ENCODE measurements at places on chromosomes 4 and X. TPM values are rescaled to one million over a fixed set of nuclear protein-coding genes. Genes with fewer than 3 reads are reported as not detected.

DNA sequence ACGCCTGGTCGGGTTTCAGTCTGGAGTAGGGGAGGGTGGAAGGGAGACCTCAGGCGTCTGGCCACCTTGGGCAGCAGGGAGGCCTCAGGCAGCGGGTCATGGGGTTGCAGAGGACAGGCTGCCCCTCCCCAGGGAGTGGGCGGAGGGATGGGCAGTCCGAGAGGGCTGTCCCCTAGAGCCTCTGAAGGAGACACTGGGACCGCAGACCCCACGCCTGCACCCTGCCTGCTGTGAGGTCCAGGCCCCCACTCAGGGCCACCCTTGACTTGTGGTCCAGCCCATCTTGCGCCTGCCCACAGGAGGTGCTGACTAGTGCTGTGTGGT, 16.5 kb downstream of the FGFRL1 start:
- no peak for DNase-seq

DNA sequence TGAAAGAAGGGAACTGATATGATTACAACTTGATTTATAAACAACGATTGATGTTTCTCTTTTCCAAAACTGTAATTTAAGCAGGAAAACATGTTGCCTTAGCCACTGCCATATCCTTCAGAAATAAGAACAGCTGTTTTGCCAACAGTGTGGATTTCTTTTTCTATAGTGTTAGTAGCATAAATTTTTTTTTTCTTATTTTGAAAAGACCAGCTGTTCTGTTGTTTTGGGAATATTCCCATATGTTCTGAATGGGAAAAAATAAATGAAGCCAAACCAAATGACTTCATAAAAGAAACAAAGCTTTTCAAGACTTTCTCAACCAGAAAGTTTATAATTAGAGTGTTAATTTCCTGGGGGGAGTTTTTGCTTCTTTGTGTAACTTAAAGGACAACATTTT, 83.9 kb upstream of the ARHGAP24 start:
- no peak for DNase-seq

DNA sequence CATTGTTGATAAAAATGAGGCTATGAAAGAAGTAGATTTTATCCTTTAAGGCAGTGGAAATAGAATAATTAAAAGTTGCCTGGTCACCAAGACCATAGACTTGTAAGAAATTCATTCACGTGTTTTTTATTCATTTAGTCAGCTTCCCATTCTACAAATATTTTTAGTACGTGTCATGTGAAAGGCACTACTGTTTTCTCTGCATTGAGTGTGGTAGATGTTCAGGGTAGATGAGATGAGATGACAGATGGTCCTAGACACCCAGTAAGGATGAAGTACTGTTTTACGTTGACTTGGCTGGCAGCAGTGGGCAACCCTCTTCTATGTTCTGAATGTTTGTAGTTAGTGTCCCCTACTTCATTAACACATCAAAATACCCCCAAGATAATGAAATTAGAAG, 228.1 kb downstream of the ARHGAP24 start:
- DNase-seq, result no peak

- no peak for DNase-seq
Observed at GRCh38 chrX:14916017-14916674, 42.9 kb downstream of the MOSPD2 start.

DNA sequence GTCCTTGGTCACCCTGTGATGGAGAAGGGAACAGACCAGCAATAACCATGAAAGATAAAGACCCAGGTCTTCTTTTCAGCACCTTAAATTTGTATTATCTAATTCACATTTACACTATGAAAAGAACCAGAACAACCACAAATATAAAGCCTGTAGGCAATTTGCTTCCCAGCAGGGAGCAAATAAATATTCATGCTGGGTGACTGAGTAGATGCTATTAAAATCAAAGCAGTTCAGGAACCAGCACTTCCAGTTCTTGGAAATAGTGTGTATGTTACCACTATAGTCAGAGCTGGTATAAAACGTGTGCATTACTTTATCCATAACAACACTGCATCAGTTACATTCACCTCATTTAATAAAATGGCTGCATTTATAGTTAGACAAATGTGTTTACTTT, 177.8 kb upstream of the ETNPPL start:
- no peak for DNase-seq

- no peak for DNase-seq
Observed at GRCh38 chrX:13432414-13433297, 112.8 kb upstream of the ATXN3L start.

Gene GAGE1
- total RNA-seq, result not detected

Gene ETDB
- not detected for total RNA-seq

GRCh38 chr4:76892601-76893000, 5.3 kb downstream of the SOWAHB start:
- DNase-seq, result no peak

DNA sequence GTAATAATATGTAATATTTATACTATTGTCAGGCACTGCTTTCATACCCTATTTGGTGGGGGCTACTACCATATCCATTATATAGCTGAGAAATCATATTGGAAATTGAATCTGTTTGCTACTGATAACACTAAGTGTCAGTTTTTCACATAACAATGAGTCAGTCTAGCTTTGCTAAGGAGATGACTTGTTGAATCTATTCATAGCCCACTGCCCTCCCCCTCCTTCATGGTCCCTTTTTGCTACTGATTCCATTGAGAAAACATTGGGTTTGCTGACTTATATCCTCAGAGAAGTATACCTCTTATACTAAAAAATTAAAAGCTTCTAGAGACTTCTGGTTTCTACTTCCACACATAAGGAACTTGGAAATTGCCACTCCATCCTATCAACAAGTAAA, 1898.4 kb downstream of the STIM2 start:
- DNase-seq, result no peak

DNA sequence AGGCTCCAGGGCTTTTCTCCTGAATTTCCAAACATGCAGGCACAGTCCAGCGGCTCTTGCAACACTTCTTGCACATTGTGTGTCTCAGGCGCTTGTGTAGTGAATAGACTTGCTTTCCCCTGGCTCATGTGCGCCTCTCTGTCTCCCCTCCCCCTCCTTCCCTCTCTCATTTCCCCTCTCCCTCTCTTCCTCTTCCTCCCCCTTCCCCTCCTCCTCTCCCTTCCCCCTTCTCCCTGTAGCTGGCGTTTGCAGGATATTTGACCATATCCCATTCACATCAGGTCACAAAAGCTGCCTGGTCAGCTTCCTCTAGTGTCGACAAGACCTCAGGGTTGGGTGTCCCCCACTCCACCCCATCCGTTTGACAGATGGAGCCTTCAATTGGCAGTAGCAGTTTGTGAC, 2.4 kb downstream of the CHST7 start:
- DNase-seq, result no peak

Gene NUDT10
- total RNA-seq, result 30.8 TPM

GRCh38 chr4:157072002-157072401, 3.9 kb upstream of the GLRB start:
- no peak for DNase-seq

Measured in dorsolateral prefrontal cortex (tissue), 122 donors.